RWPE1 (cell line): ENCODE measurements at places on chromosomes 13 and 19.

- DNase-seq: peak; percentile 39
These were observed 413.9 kb downstream of the COG6 start for GRCh38 chr13:40069173-40070044.

DNA sequence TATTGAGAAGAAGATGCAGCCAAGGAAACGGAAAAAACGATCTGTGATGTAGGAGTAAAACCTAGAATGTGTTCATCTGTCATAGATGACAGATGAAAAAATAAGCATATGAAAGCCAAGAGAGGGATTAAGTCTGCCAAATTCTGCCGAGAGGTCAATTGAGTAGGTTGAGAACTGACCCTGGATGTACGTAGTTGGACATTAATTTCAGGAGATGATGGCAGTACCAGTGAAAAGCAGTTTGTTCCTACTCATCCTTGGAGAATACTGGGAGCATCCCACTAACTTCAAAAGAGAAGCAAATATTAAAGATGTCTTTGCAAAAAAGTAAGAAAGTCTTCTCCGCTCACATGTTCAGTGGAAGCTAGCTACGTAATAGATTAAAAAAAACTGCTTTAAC is 11.8 kb upstream of the FGF9 start:
- no peak for DNase-seq

GRCh38 chr13:97298816-97299215 is 76.7 kb downstream of the MBNL2 start:
- no peak for DNase-seq

DNA sequence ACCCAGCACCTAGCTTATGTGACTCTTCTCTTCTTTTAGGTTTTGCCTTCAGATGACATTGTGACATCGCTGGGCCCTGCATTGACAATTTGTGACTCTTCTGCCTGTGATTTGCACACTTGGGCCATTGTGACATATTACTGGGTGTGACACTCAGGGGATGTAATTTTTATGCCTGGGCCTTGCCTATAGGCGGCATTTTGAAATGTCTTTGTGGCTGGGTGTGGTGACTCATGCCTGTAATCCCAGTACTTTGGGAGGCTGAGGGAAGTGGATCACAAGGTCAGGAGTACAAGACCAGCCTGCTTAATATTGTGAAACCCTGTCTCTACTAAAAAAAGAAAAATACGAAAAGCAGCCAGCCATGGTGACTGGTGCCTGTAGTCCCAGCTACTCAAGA is 28.4 kb upstream of the ZNF681 start:
- no peak for DNase-seq

DNA sequence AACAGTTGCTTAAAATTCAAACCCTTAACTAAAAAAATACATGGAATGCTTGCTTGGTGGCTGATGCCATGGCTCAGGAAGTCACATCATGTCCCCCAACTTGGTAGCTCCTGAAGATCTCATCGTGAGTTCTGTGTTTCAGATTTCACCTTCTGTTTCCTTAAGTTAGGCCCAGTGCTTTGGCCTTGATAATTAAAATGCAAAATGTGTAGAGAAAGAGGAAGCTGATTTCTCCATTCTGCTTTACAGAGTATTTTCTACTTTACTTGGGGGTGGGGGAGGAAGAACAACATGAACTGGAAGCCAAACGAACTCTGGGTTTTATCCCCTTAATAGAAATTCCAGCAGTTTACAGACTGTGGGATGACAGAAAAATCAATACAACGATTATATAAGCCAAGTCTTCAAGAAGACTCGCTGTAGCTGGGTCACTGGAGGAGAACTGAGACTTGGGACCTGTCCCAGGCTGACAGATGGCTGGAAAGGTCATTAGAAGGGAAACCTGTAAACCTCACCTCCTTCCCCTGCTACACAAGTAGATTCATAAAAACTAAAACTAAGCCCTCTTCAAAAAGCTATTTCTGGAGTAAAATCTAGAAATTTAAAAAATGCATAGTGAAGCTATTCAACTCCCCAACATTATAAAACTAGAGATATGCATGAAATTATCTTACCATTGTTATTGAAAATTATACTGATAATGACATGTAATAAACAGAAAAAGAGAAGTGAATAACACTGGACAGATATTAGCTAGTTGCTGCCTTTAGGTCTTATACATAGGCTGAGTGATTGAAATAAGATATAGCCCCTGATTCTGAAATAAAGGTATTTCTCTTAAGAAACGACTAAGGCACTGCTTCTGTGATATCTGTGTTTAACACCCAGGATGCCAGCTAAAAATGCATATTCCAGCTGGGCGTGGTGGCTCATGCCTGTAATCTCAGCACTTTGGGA is 22.1 kb upstream of the GGACT start:
- no peak for DNase-seq

GRCh38 chr19:39968789-39969188 is 2.2 kb upstream of the PSMC4 start:
- DNase-seq: no peak
